Thyroid gland (tissue), 4 donors: ENCODE measurements at places on chromosomes 12 and 14.
A peak's percentile ranks its signal among the peaks of the same experiment; 100 is the strongest.

- no peak for DNase-seq
Measured at GRCh38 chr12:15497671-15498292, 175.5 kb downstream of the PTPRO start.

GRCh38 chr14:23430723-23431085 is 4.8 kb downstream of the MYH7 start:
- no peak for DNase-seq

- DNase-seq = no peak
Measured at GRCh38 chr12:96198965-96199364, 4.8 kb downstream of the ELK3 start.

DNA sequence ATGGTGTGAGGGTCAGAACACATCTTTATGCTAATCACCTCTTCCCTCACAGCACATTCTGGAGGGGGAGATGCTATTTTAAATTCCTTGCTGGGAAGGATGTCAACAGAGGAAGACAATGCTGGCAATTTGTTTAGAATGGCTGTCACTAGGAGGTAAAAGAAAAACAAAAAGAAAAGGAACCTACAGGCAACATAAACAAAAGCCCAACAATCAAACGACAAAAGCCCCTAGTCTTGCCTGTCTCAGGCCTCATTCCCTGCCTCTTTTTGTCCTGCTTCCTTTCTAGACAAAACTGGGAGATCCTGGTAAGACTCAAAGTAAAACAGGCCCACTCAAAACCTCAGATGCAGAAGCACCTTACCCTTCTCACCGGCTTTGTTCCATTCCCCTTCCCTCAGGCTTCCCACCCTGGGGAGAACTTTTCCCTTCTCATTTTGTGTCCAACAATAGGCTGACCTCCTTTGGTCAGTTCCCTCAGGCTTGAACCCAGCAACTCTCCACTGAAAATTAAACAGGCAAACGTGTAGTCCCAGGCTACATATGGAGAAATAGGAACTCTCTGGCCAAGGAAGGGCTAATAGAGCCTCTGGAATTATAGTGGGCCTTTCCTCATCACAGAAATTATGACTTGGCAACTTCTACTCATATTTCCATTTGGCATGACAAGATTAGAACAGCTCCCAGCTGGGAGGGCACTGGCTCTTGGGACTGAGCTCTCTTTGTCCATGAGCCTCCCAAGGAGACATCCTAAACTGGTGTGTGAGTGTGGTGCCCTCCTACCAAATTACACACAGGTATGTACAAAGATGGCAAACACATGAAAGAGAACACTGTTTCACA is 193.0 kb downstream of the MON2 start:
- no peak for DNase-seq

GRCh38 chr12:9064815-9065606 is 50.7 kb downstream of the A2M start:
- peak; percentile 98 for DNase-seq

DNA sequence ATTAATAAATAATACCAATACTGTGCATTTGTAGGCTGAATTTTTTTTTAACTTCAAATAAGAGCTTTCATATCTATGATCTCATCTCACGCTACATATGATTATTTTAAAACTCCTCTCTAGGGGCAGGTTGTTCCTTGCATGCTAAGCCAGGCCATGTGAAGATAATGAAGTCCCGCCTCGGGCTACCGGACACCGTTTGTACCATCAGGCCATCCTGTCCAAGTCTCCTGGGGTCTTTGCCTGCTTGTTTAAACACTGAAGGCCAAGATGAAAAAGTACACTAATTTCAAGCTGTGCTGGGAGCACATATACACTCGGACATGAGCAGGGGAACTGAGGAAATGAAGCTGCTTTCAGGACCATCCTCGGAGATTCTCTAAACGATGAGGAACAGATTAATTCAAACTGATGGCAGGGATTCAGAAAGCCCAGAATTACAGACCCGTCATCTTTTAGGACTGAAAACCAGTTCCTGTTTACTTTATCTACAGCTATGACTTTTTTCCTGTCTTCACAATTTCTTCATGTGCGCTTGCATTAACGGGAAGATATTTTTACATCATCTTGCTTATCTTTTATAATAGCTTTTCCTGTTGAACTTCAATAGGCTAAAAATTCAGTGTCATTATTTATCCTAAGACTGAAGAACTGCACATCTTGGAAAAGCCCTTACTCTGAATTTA is 6.3 kb upstream of the ABHD12B start:
- no peak for DNase-seq

- DNase-seq = no peak
Measured at GRCh38 chr12:32706335-32707024, 27.4 kb downstream of the DNM1L start.

DNA sequence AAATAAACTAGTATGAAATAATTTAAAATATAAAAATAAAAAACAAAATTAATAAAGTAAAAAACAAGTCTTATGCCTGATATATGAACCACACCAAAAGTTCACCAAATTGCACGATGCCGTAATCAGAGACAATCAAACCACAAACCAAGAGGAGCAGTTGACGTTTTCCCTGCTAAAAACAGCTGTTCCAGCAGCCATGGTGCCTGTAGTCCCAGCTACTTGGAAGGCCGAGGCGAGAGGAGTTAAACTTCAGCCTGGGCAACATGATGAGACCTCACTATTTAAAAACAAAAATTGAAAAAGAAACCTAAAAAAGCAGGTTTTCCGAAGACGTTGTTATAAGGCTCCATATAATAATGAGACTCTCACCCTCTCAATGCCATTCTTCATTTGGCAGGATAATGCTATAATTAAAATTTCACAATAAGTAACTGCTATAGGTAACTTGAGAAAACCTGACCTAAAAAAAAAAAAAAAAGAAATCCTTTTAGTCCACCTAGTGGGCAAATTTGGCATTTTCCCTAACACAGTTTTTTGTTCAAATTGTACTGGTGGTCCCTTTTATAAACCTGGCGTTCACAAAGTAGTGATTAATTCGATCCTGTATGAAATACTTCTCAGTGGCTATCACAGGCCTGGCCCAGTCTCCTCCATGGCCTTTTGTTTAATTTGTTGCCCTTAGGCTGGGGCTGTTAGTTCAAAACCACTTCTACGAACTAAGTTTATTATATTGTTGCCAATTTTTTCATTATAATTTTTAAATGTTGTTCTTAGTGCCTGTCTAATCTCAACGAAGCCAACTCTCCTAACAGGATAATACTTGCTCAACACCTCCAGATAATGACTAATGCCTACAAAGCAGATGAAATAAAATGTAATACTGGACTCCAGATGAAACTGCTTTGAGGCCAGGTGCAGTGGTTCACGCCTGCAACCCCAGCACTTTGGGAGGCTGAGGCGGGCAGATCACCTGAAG is 62.1 kb downstream of the TNFAIP2 start:
- DNase-seq = no peak

GRCh38 chr14:77580964-77581505 is 35.4 kb downstream of the SPTLC2 start:
- no peak for DNase-seq

GRCh38 chr14:61573748-61574513 is 121.4 kb upstream of the HIF1A start:
- DNase-seq = no peak

DNA sequence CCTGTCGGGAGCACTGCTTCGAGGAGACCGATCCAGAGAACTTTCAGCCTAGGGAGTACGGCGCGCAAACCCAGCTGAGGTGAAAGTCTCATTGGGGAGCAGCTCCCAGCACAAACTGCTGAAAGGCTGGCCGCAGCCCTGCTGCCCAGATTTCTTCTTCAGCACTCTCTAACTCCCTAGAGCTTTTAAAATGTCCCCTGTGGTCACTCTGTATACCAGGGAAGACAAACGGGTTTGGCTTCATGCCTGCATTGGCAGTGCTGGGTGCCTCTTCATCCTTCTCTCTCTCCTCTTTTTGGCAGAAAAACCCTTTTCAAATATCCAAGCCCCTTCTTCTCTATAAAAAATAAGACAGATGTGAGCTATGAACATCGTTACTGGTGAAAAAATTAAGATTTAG is 34.9 kb downstream of the BBS10 start:
- DNase-seq = no peak

- DNase-seq = no peak
Measured at GRCh38 chr12:64087761-64088160, 134.3 kb downstream of the KICS2 start.

- peak; percentile 4 for DNase-seq
Measured at GRCh38 chr14:82897469-82898308, 1364.0 kb upstream of the SEL1L start.

GRCh38 chr14:103142026-103142425 is 18.8 kb downstream of the TNFAIP2 start:
- no peak for DNase-seq

GRCh38 chr14:61280526-61281185 is 482 bp downstream of the TMEM30B start:
- DNase-seq = peak; percentile 69

DNA sequence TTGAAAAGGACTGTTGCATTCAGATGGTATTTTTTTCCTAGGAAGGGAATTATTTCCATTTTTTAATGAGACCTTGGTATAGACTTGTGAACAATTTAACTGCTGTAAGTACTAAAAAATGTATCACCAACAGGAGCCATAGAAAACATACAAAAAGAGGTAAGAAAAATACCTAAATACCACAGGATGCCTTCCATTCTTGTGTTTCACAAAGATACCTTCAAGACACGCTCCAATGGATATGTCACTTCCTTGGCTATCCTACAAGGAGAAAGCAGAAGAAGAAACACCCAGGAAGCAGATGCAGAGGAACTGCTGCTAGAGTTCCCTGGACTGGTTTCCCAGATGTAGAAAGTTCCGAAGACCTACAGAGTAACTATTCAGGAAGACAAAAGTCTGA is 54.2 kb downstream of the PTPN21 start:
- DNase-seq = no peak

GRCh38 chr14:69363055-69363454 is 35.0 kb downstream of the ERH start:
- no peak for DNase-seq

DNA sequence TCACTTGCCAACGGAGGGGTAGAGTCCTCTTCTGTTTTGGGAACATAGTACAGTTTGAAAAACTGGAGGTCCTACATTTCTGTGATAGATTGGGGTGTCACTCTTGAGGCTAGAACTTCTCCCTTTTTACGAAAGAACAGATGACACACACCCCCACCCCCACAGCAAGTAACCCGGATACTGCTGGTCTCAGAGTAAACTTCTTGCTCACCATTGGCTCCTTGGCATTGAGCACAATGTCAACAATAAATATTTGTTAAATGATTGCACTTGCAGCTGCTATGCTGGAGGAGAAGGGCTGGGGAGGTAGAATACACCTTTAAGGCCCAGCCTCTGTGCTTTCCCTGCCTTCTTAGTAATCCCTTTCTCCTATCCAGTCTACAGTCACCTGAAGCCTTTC is 149.8 kb downstream of the TGFB3 start:
- no peak for DNase-seq

GRCh38 chr12:113598815-113599406 is 127.2 kb upstream of the LHX5 start:
- no peak for DNase-seq

GRCh38 chr12:51524386-51524901 is 66.6 kb upstream of the SCN8A start:
- no peak for DNase-seq

- no peak for DNase-seq
Measured at GRCh38 chr14:51627313-51627712, 24.4 kb upstream of the FRMD6 start.

GRCh38 chr14:45284802-45285201 is 31.8 kb upstream of the MIS18BP1 start:
- DNase-seq = no peak

DNA sequence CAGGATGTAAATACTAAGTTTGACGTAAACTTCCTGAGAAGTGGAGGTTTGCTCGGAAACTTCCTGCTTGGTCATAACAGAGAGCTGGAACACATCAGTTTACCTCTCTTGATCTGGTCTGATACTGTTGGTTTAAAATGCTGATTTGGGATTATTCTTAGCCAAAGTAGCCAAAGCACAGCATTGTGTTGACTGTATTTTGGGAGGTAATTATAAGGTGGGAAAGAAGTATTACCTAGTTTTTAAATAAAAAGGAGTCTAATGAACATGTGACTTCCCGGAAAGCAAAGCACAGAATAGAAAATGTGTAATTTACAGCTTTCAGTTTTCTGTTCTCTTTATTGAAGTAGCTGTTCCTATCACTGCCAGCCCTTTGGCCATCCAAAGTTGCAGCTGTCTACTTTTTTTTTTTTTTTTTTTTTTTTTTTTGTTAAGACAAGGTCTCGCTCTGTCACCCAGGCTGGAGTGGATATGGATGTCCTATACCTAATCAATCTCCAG is 52.2 kb upstream of the SRP54 start:
- no peak for DNase-seq

GRCh38 chr12:78359520-78359919 is 505.1 kb upstream of the SYT1 start:
- no peak for DNase-seq

DNA sequence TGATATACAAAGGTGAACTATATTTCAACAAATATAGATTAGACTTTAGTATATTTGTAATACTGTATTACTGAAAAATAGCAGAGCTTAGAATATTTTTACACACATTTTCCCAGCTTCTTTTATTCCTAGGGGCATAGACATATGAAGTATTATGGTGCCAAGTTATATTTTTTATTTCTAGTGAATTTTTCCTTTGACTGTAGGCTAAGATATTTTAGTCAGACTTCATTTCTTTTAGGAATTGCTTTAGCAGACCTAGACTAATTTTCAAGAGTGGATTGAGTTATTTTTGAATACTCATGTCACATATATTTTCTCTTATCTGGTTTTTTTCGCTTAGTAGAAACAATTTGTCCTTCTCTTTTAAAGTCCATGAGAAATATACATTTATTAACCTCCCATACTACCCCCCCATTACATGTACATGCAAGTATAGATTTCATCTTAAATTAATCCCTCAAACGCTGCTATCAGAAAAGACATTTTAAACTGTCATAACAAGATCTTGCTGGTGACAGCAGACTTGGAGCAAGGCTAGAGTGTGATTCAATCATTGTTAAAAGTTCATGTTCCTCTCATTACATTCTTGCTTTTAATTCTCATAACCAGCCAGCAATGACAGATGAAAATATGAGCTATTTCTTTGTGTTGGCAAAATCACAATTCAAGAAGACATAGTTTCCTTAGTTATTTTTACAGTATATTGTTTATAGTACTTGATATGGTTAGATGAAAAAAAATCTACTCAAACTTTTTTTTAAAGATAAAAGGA is 456.1 kb downstream of the AEBP2 start:
- no peak for DNase-seq

DNA sequence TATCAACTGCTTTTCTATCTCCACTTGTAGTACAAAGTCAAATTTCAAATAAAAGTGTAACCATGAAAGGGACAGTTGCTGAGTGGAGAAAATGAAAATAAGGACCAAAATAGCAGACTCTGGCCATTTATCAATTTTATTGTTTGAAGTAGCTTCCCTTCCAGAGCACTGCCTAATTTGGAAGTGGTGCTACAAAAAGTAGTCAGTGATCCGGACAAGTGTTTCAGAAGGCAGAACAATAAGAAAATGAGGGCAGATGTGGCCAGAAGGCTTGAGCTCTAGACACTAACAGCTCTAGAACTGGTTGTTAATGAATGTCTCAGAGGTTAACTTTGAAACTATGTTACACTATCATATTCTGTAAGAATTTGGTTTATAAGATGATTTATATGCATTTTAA is 48.9 kb downstream of the ABCC9 start:
- peak; percentile 24 for DNase-seq
